Right ventricle myocardium inferior (tissue), 1 donor: ENCODE measurements at places on chromosomes 2 and 18. TPM values are rescaled to one million over a fixed set of nuclear protein-coding genes. Genes with fewer than 3 reads are reported as not detected.

DNA sequence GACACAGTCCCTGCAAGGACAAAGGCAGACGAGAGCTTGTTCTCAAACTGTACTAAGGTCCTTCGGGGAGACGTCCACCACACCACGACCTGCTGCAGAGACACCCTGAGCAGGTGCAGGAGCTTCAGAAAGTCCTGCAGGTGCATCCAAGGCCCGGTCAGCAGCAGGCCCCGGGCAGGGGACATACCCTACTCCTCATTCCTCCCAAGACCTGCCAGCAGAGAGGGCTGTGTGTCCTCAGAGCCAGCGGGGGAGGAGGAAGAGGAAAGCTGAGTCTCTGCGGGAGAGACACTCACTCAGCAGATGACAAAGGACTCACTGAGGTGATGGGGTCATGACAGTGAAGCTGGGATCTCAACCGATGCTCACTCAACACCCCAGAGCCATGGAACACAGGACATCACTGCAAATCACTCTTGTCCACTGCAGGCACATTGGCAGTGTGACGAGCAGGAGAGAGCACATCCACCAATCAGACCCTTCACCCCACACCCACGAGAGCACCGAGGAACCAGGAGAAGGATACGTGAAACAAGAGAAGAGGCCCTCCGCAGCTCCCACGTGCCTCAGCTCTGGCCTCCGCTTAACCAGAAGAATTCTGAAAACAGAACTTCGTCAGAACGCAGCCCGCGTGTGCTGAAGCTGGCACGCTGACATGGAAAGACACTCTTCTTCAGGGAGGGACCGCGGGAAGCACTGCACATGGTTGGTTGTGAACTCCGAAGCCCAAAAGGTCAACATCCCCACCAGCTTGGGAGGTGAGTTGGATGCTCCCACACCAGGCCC is 9.3 kb downstream of the HDAC4 start:
- DNase-seq: no peak

Gene ADAM23
- total RNA-seq: 69.1 TPM

- no peak for DNase-seq
Observed at GRCh38 chr18:56233595-56233994, 404.8 kb downstream of the TXNL1 start.

- DNase-seq: peak; percentile 83
Observed at GRCh38 chr2:96485751-96486651, 19.2 kb downstream of the NEURL3 start.

Gene CFAP65
- not detected for total RNA-seq

Gene RAB27B
- 0.08 TPM for total RNA-seq

DNA sequence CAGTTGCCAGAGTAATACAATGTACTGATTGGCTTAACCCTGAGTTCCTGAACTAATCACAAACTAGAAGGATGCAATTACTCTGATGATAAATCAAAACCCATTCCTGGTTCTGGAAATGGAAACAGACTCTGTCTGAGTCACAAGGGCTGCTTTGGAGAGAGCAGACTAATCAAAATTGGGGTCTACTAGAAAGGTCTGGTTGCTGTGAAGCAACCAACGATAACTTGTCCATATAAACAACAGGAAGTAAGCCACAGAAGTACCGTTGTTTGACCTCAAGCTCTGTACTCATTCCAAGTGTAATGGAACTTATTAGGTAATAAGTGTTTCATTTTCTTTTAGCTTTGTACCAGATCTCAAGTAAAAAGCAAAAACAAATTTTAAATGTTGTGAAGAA is 49.7 kb downstream of the RASGRP3 start:
- no peak for DNase-seq

DNA sequence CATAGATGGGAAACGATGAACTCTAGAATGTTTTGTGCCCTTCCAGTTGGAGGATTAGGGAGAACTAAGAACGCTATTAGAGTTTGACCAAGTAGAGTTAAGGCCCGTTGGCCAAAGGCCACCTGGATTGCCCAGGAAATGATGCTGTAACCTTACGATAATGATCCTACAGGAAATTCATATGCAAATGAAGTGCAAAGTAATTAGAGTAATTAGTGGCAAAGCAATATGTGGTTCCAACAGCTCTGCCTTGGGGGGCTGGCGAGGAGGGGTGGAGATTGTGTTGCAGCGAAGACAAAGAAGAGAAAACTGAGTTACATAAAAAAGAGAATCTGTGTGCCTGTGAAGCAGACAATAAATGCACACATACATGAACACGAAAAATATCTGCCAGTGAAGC is 61.5 kb upstream of the BOD1L2 start:
- DNase-seq: no peak

Gene DSC2
- 26.0 TPM for total RNA-seq
